GOT3 (cell line): ENCODE measurements at places on chromosomes 7 and 10.

DNA sequence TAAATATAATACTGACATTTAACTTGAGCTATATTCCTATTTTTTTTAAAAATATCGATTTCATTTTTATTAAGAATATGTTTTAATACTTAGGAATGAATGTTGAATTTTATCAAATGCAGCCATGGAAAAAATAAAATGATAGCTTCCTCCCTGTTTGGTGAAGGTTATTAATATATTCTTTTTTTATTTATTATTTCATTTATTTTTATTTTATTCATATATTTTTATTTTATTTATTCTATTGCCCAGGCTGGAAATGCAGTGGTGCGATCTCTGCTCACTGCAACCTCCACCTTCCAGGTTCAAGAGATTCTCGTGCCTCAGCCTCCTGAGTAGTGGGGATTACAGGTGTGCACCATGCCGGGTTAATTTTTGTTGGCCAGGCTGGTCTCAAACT, 160.2 kb downstream of the PKD1L1 start:
- no peak for DNase-seq

DNA sequence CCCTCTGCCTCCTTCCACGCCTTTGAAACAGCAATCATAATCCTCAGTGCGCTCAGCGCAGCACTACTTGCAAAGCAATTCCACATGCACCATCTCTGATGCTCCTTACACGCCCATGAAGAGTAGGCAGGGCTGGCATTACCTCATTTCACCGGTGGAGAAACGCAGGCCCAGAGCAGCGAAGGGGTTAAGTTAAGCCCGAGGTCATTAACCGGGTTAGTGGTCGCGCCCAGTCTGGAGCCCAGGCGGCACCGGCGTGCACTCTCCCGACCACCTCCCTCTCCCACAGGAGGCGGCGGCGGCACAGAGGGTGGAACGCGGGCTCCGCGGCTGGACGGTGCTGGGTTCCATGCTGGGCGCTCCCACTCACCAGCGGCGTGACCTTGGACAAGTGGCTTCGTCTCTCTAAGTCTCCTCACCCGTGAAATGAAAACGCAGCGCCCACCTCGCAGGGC, 515 bp downstream of the FASTK start:
- no peak for DNase-seq

GRCh38 chr7:66537380-66537779, 91.3 kb upstream of the KCTD7 start:
- no peak for DNase-seq

- DNase-seq: no peak
Observed at GRCh38 chr10:34415039-34415438, 400.1 kb downstream of the PARD3 start.

DNA sequence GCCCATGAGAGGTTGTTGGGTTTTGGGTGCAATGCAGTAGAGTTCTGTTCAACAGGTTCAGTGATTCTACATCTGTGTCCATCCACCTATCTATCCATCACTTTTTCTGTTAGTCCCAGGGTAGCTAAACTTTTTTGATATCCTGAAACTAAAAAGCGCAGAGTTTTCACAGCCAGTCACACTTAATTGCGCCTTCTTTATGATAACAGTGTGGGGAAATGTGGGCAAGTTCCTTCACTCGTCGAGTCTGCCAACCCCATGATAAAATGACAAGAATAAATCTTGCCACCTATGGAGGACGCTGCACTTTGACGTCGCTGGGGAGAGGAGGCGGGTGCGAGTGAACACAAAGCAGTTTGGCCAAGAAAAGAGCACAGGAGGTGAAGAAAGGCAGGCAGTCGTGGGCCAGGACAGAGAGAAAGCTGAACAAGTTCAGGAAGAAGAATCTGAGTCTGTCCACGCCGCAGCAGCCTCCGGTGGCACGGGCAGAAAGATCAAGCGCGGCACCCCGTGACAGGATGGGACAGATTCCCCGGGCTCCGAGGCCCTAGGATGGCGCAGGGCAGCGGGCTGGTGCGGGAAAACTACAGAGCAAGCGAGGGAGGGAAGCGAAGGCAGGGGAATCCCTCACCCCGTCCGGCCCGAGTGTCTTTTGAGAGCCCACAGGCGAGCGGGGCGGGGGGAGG, 9.2 kb downstream of the SP8 start:
- DNase-seq: no peak

- DNase-seq: no peak
Observed at GRCh38 chr7:69177941-69178494, 420.3 kb upstream of the AUTS2 start.
